ENCODE measurements at places on chromosomes 2 and 18.

GRCh38 chr18:36532394-36532793 is 234.9 kb downstream of the FHOD3 start:
- no peak for DNase-seq

GRCh38 chr2:16382451-16382850 is 283.2 kb downstream of the CYRIA start:
- DNase-seq: no peak

DNA sequence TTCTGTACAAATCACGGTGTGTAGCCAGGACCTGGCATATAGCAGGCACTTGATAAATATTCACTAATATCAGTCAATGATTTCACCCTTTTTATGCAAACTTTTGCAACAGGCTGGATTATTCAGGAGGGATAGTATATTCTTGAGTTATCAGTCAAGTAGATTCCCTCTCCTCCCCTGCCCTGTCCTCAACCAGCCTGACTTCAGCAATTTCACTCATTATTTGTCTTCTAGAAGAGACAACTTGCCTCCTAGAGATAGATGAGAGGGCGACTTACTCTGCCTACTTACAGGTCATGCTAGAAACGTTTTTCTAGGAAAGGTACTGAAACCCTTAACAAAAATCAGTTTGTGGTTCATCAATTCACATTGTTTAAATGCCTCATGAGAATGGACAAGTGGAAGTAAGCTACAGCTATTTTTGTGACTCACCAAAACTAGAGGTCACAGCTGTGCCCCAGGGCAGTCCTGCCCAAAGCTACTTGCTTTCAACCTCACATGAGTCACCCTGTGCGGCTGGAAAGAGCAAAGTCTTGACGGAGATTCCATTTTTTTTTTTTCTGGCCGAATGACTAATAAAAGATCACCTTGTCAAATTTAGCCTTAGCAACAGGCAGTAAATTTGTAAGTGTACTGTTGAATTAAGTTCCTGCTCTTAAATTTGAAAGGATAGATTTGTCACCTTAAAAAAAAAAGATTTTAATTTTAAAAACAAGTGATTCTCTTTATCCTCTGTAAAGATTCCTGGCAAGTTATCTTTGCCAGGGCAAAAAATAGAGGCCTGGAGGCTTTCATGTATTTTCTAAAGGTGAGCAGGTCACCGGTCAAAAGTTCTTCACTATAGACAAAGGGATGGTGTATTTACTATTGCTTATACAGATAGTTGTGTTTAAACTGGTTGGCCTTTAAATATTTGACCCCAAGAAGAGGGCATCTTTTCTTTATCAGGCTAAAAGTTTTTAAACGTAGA is 109.0 kb upstream of the SLC35G4 start:
- no peak for DNase-seq

DNA sequence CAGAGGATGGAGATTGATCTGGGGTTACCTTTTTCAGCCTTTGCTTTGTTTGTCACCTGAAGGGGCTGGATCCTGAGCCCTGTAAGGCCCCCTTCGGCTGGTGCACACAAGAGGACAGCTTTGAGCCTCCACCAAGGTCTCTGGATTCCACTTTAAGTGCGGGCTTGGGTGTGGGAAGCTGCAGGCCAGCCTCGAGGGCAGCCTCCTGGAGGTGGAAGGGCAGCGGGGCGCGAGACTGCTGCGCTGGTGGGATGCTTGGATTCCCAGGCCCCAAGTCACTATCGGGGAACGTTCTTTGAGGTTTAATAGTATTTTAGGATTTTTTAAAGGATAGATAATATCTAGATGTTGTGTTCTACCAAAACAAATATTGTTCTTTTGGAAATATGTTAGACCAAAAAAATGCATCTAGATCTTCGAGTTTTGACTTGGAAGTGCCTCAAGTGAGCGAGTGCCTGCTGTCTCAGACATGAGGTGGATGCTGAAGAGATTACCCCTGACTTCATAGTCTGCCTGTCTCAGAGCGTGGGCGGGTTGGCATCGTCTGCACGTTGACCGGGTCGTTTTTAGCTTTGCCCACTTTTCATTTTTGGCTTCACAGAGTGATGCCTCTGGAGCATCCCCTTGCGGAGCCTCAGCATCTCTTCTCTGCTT is 113.8 kb downstream of the AGAP1 start:
- DNase-seq: no peak

DNA sequence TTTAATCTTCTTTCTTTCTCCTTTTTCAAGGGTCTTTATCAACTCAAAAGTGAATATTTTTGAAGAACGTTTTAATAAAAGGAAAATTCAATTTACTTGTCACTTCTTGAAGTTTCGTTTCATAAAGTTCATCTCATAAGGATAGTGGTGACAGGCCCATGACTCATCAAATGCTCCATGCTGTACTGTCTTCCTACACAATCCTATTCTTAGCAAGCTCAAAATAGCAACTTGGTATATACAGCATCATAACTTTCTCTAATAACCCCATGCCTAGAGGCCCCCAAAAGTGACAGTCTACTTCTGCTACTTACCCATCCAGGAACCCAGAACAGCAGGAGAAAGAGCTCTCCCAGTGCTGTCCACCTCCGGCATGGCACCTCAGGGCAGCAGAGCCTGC is 7.7 kb downstream of the FBXO15 start:
- DNase-seq: no peak

DNA sequence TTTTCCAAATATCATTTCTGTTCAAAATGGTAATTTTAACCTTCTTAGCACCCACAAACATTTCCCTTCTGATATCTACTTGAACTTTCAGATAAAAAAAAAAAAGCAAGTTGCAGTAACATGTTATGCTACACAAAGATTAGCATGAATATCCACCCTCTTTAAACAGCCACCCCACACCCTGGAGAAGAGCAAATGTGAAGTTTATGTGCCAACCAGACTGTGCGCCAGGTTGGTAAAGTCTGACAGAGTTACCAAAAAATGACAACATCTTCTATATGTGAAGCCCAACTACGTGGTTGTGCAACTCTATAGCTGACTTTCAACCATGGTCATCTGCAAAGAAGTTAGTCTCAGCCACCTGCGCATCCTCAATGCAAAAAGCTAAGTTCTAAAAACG is 62.6 kb downstream of the BCL11A start:
- no peak for DNase-seq

DNA sequence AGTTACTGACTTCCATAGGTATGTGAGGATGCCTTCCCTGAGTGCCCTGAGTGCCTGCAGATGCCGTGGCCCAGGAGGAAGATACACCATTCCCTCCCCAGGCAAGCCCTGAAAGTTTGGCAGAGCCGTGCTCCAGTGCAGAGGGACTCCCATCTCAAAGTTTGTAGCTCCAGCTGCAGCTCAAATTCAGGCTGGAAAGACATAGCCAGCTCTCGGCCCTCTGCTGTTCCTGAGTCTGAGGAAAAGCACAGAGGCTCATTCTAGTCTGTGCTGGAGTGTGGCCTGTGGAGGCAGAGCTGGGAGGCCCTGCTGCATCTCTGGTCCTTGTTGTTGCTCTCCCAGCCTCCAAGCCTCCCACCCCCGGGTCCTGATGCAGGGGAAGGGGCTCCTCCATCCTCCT is 15.9 kb upstream of the TPO start:
- DNase-seq: no peak

- no peak for DNase-seq
These were observed 19.5 kb downstream of the RBM44 start for GRCh38 chr2:237818066-237818473.

- DNase-seq: no peak
These were observed 178.1 kb upstream of the MMADHC start for GRCh38 chr2:149765636-149766035.

GRCh38 chr2:66080127-66080526 is 354.8 kb upstream of the MEIS1 start:
- no peak for DNase-seq

GRCh38 chr2:64289251-64289650 is 145.0 kb upstream of the PELI1 start:
- no peak for DNase-seq

- no peak for DNase-seq
These were observed 55.2 kb upstream of the CAB39 start for GRCh38 chr2:230657462-230657861.

GRCh38 chr18:35355140-35355618 is 11.0 kb upstream of the ZNF24 start:
- DNase-seq: peak; percentile 81

GRCh38 chr2:79716266-79716665 is 203.4 kb downstream of the CTNNA2 start:
- DNase-seq: no peak

DNA sequence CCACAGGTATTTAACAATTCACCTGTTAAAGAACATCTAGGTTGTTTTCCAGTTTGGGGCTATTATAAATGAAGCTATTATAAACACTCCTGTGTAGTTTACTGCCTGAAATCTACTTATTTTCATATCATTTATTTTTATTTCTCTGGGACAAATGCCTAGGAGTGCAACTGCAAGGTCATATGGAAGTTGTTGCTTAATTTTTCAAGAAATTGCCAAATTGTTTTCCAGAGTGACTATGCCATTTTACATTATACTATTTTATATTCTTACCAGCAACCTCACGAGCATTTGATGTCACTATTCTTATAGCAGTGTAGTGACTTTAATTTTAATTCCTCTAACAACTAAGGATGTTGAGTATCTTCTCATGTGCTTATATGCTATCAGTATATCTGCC is 298.4 kb downstream of the EXOC6B start:
- no peak for DNase-seq

DNA sequence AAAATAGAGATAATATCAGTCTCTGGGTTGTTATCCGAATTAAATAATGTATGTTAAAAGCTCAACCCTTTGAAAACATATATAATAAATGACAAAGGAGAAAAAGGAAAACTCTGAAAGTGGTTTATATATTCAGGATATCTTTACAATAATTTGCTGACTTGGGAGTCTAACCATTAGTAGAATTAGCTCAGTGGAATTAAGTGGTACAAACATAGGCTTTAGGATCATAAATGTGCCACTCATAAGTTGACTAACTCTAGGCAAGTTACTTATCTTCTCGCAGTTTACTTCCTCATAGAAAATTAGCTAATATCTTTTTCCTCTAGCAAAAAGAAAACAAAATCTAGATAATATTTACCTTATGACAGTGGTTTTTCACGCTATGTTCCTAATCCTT is 44.6 kb downstream of the HEATR5B start:
- no peak for DNase-seq

DNA sequence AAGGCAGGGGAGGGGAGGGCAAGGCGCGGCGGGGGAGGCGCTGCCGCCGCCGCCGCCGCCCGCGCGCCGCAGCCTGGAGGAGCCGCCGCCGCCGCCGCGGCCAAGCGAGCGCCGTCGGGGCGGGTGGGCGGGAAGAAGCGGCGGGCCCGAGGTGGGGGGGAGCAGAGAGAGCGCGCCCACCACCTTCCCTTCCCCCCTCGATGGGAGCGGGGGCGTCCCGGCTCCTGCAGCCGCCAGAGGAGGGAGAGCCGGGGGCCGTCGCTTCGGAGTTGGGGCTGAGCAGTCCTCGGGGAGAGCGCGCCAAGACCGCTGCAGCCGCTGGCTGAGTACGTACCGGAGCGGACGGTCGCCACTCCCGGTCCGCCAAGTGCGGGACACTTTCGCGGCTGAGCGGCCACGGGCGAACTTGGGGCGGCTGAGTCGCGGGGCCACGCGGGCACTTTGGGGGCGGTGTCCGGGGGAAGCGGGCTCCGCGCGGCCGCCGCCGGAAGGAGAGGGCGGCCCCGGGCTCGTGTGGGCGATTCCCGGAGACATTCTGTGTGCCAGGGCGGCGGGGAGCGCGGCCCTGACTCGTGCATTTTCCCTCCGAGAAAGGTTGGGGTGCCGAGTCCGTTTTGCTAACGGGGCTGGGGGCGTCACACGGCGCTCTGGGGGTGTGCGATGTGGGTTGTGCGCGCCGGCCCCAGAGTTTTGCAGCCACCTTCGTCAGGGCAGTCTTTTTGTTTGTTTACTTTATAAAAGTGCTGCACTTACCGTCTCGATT is at the start of gene NAB1:
Gene NAB1, plus strand, starts transcription at position 49 of the 763 bp plus-strand sequence. CDS start 10,094 bp downstream, outside the sequence.
- DNase-seq: peak; percentile 82

- no peak for DNase-seq
These were observed 179.4 kb downstream of the DOK6 start for GRCh38 chr18:69580107-69580506.

Measured in sigmoid colon (tissue), 7 donors.